ENCODE measurements at places on chromosomes 6 and 20. TPM values are rescaled to one million over a fixed set of nuclear protein-coding genes. Genes with fewer than 3 reads are reported as not detected.

Gene TFAP2D
- not detected for total RNA-seq

Gene PSMF1
- 142 TPM for total RNA-seq

Gene C6orf15
- not detected for total RNA-seq

DNA sequence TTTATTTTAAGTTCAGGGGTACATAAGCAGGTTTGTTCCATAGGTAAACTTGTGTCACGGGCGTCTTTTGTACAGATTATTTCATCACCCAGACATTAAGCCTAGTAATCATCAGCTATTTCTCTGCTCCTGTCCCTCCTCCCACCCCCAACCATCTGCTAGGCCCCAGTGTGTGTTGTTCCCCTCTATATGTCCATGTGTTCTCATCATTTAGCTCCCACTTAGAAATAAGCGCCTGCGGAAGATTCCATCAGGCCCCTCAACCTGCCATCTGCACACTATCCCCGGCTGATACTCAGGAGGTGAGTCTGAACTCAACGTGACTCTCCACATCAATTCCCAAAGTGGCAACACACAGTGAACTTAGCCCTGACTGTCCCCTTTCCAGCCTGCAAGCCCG lies 228.0 kb upstream of the SYNDIG1 start:
- DNase-seq, result no peak

GRCh38 chr20:33472868-33473435 lies 16.9 kb upstream of the CBFA2T2 start:
- DNase-seq, result no peak

Gene CRISP3
- total RNA-seq, result not detected

Gene TREML2
- not detected for total RNA-seq

DNA sequence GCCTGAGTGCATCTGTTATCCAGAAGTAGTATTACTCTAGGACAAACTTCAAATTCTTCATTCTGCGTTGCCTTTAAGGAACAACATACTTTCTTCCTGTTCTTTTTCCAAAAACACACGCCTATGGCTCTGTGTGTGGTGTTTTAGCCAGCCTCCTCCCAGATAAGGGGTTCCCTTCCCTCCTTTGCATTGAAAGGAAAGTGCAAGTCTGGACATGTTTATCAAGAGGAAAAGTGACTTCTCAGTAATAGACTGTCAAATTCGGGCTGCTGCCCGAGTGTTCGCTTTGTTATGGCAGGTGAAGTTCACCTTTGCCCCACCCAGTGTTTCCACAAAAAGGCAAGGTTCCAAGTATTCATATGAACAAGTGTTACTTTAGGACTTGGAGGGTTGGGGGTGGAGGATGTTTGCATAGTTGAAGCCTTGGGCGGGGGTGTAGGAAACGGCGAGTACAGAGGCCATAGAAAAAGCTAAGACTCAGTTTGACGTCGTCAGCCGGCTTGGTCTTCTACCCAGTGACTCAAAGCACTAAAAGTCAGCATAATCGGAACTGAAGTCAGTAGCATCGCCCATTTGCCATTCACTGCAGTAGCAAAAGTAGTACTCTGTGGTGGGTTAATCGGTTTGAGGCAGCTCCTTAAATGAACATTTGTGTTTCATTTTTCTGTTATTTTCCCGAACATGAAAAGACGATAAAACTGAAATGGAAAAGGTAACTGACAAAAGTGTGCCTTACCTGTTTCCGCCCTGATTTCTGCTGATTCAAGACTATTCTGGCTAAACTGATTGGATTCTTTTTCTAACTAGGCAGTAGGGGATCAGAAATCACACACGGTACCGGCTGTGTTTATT lies 12.5 kb downstream of the PRDM1 start:
- DNase-seq, result peak; percentile 83

Gene FGD2
- total RNA-seq, result not detected

Gene ABHD16B
- not detected for total RNA-seq

Gene C6orf136
- total RNA-seq, result 5.2 TPM

DNA sequence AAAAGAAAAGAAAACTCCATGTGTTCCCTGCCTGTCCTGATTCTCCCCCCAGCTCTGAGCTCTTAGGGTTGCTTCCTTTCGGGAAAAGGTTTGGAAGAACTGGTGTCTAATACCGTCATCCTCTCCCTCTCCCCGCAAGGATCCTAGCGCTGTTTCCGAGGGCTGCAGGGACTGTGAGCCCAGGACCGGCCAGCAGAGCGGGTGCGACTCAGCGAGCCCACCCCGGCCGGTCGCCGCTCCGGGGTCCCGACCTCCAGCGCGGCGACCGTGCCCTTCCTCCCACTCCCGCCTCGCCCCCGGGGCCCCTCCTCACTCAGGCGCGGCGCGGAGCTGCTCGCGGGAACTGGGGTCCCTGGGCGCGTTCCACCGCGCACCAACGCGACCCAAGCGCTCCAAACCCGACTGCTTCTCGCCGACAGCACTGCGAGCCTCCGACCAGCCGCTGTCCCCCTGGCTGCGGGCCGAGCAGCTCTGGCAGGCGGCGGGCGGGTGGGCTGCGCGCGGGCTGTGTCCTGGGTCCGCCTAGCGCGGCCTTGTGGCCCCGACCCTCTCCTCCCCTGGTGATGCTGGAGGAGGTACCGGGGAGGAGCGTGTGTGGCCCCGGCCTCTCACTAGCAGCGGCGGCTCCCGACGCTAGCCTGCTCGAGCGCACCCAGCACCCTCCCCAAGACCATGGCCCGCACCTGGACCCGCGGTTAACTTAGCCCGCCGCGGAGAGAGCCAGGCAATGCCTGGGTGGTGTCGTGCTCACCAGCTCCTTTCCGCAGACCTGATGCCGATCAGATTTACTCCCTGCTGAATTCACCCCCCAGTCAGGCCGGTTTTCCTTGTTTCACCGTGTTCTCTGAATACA lies at the start of gene PLA2G7:
Gene PLA2G7 (minus strand): TSS at position 509 of the 853 bp plus-strand sequence. CDS start 12,484 bp downstream, outside the sequence.
- DNase-seq, result peak; percentile 5

Gene TMEM30A
- total RNA-seq, result 136 TPM

DNA sequence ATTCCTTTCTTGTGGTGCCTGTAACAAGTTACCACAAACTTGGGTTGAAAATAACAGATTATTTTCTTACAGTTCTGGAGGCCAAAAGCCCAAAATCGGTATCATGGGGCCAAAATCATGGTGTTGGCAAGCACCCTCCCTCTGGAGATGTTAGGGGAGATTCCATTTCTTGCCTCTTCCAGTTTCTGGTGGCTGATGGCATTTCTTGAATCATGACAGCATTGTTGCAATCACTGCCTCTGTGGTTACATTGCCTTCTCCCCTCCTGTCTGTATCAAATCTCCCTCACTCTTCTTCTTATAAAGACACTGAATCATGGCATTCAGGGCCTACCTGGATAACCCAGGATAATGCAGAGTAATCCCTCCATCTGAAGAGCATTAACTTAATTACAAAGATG lies 17.9 kb upstream of the TENT5A start:
- DNase-seq, result no peak

Gene ID4
- 18.0 TPM for total RNA-seq

Gene GPX5
- not detected for total RNA-seq

Gene BIRC7
- total RNA-seq, result 0.25 TPM

Data from fibroblast of the aortic adventitia (primary cell).